Stimulated activated CD4-positive, alpha-beta T cell treated with anti-CD3 and anti-CD28 coated beads, Interleukin-15, amount 100 ng/mL, for 1 hour (primary cell): ENCODE measurements at places on chromosomes 6 and 20.

GRCh38 chr20:32356622-32357374 is 1.3 kb upstream of the ASXL1 start:
- DNase-seq = no peak

- no peak for DNase-seq
Observed at GRCh38 chr6:97919631-97920030, 636.6 kb upstream of the MMS22L start.

DNA sequence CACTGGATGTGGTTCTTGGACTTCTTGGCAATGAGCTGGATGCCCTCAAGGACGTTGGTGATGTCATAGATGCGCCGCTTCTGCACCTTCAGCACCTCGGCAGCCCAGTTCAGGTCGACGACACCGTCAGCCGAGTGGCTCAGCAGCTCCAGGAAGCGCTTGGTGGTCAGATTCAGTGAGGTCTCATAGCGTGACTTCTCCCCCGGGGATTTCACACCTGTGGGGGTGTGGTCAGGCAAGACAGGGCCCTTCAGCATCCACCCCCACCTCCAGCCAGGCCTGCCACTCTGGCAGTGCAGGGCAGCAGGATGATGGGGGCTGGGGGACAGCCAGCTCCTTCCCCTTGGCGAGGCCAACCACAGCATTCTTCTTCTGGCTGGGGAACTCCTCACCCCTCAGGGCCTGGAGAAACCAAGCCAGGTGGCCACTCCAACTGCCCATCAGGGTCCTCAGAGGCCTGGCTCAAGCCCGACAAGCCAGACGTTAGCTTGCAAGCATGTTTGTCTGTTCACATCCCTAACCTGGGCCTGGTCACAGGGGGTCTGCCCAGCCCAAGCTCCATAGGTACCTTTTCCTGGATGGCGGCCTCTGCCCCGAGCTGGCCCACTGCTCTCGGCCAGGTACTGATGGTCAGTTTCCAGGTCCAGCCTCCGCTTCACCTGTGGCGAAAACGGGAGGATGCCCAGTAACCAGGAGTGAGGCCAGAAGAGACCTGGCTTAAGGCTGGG is 5.7 kb upstream of the NECAB3 start:
- no peak for DNase-seq

DNA sequence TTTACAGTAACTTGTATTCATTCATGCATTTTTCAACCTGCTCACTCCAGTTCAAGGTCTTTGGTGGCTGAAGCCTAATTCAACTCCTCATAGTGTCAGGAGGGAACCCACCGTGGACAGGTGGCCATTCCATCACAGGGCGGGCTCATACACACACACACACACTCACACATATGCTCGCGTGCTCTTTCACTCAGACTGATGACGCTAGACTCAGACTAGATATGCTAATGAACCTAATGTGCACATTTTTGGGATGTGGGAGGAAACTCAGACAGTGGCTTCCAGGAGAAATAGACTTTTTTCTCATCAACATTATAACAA is 56.7 kb downstream of the TRIM27 start:
- DNase-seq = no peak

DNA sequence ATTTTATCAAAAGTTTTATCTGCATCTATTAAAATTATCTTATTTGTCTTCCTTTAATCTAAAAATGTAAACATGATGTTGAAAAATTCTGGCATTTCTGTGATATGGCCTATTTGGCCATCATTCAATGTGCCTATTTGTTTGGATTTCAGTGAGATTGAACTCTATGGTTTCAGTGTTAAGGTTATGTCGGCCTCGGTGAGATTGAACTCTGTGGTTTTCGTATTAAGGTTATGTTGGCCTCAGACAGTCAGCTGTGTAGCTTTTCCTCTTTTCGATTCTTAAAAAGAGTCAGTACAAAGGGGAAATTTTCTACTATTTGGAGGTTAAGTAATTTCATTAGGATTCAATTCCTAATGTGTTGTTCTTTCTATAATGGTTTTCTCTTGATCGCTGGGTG is 320.6 kb downstream of the PACRG start:
- no peak for DNase-seq

GRCh38 chr6:154361476-154361875 is 4.9 kb upstream of the IPCEF1 start:
- no peak for DNase-seq

DNA sequence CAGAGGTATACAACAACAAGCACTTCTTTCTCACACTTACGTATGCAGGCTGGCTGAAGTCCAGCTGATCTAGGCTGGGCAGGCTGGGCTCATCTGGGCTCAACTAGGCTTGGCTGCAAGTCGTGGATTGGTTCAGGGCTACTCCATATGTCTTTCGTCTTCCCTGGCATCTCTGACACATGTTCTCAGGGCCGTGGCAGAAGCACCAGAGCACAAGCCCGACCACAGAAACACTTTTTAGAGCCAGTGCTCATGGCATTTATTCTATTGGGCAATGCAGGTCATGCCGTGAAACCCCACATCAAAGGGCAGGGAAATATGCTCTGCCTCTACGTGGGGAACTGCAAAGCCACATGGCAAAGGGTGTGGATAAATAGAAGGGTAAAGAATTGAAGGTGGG is 93.8 kb downstream of the RIN2 start:
- DNase-seq = no peak

GRCh38 chr6:51928320-51928719 is 159.1 kb downstream of the PKHD1 start:
- no peak for DNase-seq

GRCh38 chr6:110093981-110094380 is 85.5 kb downstream of the WASF1 start:
- DNase-seq = no peak

- no peak for DNase-seq
Observed at GRCh38 chr6:82249381-82250253, 2.1 kb upstream of the IBTK start.

DNA sequence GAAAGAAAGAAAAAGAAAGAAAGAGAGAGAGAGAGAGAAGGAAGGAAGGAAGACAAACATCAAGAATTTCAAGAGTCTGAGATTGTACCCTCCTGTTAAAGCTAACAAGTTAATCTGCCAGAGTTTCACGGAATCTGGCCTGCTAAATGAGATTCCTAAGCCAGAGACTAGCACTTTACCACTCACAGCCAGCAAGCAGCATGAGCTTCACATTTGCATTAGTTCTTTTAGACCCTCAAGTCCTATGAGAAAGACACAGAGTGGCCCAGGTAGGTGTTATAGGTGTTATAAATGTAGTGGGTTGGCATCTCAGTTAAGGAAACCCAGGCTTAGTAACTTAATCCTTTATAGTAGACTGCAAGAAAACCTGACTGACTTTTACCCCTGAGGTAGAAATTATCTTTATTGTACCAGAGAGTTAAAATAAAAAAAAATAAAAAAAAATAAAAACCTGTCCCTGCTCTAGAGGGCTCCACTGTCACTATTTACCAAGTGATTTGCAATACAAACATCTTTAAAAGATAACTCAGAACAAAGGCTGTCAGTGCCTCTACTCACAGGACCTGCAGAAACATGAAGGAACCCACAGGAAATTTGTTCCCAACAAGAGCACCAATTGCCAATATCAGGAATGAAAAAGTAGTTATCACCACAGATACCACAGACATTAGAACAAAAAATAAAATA is 9.7 kb upstream of the IBTK start:
- no peak for DNase-seq

- no peak for DNase-seq
Observed at GRCh38 chr6:20153194-20153593, 59.1 kb downstream of the MBOAT1 start.

DNA sequence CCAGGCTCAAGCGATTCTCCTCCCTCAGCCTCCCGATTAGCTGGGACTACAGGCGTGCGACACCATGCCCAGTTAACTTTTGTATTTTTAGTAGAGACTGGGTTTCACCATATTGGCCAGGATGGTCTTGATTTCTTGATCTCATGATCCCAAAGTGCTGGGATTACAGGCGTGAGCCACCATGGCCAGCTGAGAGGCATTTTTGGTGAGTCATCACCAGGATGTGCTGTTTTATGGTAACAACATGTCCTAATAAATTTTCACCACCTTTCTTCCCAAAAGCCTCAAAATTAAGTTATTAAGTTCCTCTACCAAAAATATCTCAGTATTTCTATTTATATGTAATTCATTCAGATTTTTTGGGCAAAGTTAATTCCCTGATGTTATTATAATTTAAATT is 53.5 kb downstream of the COL21A1 start:
- DNase-seq = no peak

DNA sequence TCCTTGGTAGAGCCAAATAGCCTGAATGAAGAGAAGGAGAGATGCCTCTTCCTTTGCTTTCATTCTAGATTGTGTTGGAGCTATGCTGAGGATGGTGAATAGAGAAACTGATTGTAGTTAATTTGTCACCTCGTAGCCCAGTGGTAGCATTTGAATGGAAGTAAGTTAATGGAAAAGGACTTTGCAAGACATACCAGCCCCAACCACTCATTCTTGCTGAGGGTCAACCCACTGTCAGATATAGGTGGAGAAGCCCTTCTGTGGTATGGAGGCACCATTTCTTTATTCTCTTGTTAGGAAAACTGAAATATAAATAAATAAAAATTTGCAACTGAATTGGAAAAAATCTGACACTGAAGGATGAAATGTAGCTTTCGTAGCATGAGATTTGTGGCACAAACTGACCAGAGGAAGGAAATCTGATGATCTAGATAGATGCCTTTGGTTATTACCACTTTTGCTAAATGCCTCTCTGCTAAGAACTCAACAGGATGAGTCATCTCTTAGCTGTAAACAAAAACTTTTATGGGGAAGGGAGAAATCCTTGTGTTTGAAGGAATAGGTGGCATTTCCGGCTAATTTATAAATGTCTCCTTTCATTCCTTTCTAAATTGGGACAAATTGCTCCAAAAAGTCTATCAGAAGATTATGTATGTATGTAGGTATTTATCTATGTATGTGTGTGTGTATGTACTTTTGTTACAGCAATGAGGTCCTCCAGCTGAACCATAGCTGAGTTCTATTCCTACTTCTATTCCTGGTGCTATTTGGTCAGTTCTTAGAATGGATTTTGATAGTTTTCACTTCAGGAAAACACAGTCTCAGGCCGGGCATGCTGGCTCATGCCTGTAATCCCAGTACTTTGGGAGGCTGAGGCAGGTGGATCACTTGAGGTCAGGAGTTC is 76.5 kb upstream of the SUPT3H start:
- no peak for DNase-seq

GRCh38 chr20:4230651-4231050 is 215.3 kb upstream of the RNF24 start:
- DNase-seq = no peak

DNA sequence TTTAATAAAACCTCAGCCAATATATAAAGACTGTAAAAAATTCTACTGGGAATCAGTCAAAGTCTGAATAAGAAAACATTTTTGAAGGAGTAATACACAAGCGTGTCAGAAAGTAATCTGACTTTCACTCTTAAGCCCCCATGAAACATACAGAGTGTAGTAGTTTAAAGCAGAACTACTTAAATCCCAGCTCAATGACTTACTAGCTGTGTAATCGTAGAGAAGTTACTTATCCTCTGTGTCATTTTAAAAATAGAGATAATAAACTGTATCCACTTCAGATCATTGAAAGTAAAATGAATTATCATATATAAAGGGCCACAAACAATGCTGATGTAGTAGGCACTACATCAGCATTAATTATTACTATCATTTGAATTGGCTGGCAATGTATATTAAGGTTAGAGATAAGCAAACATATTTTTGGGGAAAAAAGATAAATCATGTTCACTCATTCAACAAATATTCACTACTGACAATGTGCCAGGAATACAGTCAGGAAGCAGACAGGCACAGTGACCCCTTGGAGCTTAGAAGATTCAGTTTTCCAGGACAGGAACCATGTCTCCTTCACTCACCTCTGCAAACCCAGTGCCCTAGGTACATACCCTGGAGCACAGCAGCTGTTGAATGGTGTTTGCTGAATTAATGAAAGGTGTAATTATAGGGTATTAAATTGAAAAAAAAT is 14.4 kb downstream of the REPS1 start:
- DNase-seq = no peak

- DNase-seq = no peak
Observed at GRCh38 chr20:53379833-53380120, 213.9 kb downstream of the ZNF217 start.

DNA sequence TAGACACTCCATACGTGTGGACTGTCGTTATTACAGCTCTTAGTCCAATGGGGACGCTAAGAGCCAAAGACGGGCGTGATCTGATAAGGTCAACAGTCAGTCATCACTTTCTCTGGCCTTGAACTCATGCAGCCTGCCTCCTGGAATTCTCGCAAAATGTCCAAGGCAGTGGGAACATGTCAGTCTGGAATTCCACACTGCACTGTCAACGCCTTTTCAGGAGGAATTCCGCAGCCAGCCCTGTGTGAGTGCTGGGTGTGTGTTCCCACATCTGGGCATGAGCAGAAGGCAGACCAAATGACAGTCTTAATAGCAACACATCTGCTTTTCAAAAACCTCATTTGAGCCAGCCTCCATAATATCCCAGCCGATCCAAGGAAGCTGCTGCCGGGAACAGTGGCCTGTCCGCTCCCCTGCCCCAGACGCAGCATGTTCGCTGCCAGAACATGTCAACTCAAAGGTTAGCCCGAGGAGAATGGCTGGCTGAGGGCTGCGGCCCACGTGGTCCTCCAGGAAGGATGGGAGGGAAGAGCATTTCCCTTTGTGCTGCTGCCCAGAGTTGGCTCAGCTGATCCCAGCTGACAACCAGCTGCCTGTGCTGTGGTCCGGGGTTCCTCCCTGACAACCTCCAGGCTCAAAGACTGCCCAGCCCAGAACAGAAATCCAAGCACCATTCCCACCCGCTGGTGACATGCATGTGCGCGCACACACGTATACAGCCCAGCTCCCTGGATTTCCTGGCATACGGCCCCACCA is 103.1 kb downstream of the SULF2 start:
- no peak for DNase-seq

DNA sequence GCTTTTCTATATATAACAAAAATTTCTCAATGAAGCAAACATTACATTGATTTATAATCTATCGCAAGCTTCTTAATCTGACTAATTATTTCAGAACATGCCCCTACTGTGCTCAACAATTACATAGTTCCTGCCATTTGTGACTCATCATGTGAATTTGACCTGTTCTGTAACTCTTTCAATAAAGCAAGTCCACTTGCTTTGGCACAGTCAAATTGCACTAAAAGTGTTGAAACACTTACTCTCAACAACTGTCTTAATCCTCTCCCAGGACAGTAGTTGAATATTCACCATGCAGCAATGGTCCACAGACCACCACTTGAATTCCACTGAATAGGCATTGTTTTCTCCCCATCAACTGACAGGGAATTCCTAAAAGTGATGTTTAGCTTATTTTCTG is 67.7 kb upstream of the SPTLC3 start:
- no peak for DNase-seq
